SHP77 treated with DMSO at 0.1 percent for 48 hours (cell line): ENCODE measurements at places on chromosomes 3 and 15.

DNA sequence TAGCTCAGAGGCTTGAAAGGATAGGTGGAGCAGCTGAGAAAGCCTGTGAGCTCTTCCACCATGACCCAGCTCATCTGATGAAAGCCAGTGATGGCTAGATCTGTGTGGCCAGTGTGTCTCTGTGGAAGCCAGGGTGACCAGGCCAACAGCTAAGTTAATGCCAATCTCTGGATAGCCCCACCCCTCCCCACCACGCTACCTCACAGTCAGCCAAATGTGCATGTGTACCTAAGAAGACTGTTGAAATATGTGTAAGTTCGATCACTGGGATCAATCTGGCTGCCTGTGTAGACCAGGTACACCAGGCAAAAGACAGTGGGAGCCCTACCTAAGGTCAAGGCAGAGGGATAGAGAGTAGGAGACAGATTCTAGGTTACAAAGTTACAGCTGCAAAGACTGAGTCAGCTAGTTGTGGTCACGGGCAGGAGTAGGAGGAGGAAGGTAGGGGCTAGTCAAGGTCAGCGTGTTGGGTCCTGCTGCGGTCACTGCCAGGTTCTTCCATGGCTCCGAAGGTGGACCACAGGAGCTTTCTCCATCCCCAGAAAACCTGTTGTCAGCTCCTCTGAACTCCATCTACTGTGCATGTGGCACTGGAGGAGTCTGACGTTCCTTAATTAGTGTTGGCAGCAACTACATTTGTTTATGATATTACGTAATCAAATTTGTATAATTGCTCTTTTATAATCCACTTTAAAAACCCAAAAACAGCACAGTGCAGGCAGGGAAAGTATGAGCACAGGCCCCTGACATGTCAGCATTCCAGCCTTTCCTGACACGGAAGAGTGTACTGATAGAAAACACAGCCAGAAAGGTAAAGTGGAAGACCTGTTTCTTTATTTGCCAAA is 318.0 kb downstream of the CLSTN2 start:
- DNase-seq: no peak

- no peak for DNase-seq
Measured at GRCh38 chr3:37814547-37814946, 47.1 kb upstream of the CTDSPL start.

DNA sequence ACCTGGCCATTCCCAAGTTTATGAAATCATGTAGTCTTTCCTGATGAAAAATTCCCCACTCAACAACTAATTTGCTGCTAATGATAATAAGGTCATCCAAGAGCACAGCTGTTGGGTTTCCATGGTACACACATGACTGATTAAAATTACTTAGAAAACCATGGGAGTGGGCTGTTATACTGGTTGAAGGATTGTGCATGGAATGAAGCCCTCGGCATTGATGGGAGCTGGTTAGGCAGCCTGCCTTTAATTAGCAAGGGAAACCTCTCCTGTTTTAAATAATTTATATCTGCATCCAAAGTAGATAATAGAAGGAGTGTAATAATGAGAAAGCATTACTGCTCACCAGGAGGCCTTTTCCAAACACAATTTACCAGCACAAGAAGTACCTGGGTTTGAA is 235.1 kb upstream of the CFAP20DC start:
- DNase-seq: no peak

- no peak for DNase-seq
Measured at GRCh38 chr15:57782731-57783130, 76.2 kb downstream of the POLR2M start.

- DNase-seq: no peak
Measured at GRCh38 chr15:52805351-52806283, 15.5 kb upstream of the ONECUT1 start.
